CD4-positive, alpha-beta T cell (primary cell): ENCODE measurements at places on chromosomes 5 and 9. TPM values are rescaled to one million over a fixed set of nuclear protein-coding genes. Genes with fewer than 3 reads are reported as not detected.

GNAQ gene
- 55.5 TPM for total RNA-seq

GRCh38 chr5:133155326-133155969, 103.6 kb downstream of the HSPA4 start:
- no peaks in the 10 kb centered on the region for H3K4me1 ChIP-seq
- H3K36me3 ChIP-seq: no peaks in the 10 kb centered on the region
- no peak overlapping the region for H3K4me3 ChIP-seq
- no peaks in the 10 kb centered on the region for H3K27me3 ChIP-seq

- no peak overlapping the region for H3K4me3 ChIP-seq
- no peaks in the 10 kb centered on the region for H3K36me3 ChIP-seq
- DNase-seq: no peak
- no peak overlapping the region for H3K27ac ChIP-seq
Observed at GRCh38 chr5:30891660-30892059, 301.8 kb upstream of the CDH6 start.

- no peak overlapping the region for H3K4me3 ChIP-seq
- no peak for DNase-seq
- H3K27ac ChIP-seq: no peak overlapping the region
- no peaks in the 10 kb centered on the region for H3K36me3 ChIP-seq
Observed at GRCh38 chr5:102628441-102629175, 126.5 kb upstream of the PAM start.

DNA sequence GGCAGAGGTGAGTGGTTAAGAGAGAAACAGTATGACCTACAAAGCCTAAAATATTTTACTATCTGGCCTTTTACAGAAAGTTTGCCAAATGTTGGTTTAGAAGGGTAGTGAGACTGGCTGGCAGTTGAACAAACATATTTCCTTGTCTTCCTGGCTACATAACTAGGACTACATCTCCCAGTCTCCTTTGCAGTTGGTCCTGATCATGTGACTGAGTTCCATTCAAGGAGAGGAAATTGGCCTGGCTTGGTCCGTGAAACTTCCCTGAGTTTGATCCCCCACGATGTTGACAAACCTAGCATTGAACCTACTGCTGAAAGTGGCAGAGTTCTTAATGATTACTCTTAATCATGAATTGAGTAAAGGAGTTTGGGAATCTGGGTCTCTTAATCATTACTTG, 280.8 kb downstream of the SLIT3 start:
- H3K27me3 ChIP-seq: no peaks in the 10 kb centered on the region
- no peaks in the 10 kb centered on the region for H3K36me3 ChIP-seq
- no peaks in the 10 kb centered on the region for H3K4me1 ChIP-seq
- no peak overlapping the region for H3K27ac ChIP-seq
- DNase-seq: no peak

DNA sequence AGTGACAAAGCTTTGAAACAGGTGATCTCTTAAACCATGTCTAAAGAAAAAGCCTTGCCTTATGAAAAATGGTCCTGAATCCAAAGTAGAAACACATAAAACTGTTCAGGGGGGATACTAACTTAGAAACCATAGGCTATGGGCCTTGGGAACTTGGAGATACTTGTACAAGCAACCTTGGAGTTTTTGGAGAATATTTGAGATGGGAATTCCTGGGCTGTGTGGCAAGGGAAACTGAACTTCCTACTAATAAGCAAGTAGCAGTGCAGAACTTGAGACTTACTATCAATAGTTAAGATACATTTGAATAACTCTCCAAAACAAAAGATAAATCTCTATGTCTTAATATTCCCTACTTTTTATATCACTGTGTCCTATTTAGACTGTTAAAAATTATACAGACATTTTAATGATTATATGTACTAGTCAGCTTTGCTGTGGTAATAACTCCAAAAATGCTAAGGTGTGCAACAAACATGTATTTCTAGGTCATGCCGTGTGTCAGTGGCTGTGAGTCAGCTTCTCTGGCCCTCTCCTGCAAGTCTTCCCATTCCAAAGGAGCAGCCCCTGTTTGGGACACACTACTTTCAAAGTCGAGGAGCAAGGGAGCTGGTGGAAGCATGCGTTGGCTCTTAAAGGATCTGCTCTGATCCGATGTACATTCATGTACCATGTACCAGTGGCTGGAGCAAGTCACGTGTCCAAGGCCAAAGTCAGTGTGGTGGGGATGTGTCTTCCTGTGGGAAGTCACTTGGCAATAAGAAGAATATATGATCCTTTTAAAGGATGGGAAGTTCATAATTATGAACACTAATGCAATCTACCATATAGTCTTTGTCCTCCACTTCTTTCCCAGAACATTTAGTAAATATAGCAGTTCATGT, 39.6 kb downstream of the SNX30 start:
- H3K27ac ChIP-seq: no peak overlapping the region
- H3K36me3 ChIP-seq: no peaks in the 10 kb centered on the region
- peaks cover 16% of the 10 kb centered on the region for H3K4me1 ChIP-seq
- H3K27me3 ChIP-seq: no peaks in the 10 kb centered on the region
- DNase-seq: no peak

DND1 gene
- 2.1 TPM for total RNA-seq

COL23A1 gene
- total RNA-seq: not detected
